Activated naive CD4-positive, alpha-beta T cell treated with anti-CD3 and anti-CD28 coated beads, Interleukin-2, amount 50 U/mL, for 72 hours (primary cell): ENCODE measurements at places on chromosomes 16 and 17. TPM values are rescaled to one million over a fixed set of nuclear protein-coding genes. Genes with fewer than 3 reads are reported as not detected.
A peak's percentile ranks its signal among the peaks of the same experiment; 100 is the strongest.

Gene NOG
- 15.7 TPM for total RNA-seq

Gene MYH2
- not detected for total RNA-seq

Gene SOCS1
- 123 TPM for total RNA-seq

Gene MSLN
- not detected for total RNA-seq

Gene WNT9B
- total RNA-seq: not detected

GRCh38 chr17:81044764-81045589 lies 10.0 kb downstream of the BAIAP2 start:
- DNase-seq: no peak

GRCh38 chr16:86775511-86775921 lies 197.2 kb downstream of the FOXL1 start:
- DNase-seq: no peak

DNA sequence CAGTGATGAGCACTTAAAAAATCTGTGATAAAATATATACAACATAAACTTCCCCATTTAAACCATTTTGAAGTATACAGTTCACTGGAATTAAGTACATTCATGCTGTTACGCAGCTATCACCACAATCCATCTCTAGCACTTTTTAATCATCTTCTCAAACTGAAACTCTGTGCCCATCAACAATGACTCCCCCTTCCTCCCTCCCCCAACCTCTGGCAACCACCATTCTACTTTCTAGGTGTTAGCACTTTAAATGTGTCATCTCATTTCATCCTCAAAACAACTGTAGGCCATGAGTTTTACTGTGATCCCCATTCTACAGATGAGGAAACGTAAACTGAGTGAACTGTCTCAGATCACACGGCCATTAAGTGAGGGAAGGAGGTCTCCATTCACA lies 13.8 kb upstream of the TMEM98 start:
- no peak for DNase-seq

- DNase-seq: no peak
Measured at GRCh38 chr16:84047206-84047605, 4.6 kb upstream of the SLC38A8 start.

GRCh38 chr17:45038728-45039634 lies 12.5 kb downstream of the DCAKD start:
- no peak for DNase-seq

DNA sequence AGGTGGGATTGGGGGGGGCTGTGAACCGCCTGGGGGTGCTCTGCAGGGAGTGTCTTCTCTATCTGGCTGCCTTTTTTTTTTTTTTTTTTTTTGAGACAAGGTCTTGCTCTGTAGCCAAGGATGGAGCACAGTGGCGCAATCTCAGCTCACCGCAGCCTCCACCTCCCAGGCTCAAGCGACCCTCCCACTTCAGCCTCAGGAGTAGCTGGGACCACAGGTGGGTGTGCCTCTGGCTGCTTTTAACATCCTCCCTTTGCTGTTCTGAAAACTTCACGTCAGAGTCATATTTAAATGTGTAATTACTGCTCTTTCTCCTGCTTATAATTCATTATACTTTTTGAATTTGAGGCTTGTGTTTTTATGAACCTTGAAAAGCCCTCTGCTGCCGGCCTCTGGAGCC lies 78.4 kb downstream of the ZNF778 start:
- no peak for DNase-seq

- peak; percentile 78 for DNase-seq
Measured at GRCh38 chr16:728131-728889, 1.4 kb downstream of the HAGHL start.

- DNase-seq: no peak
Measured at GRCh38 chr16:80680046-80680445, 124.4 kb downstream of the CDYL2 start.

GRCh38 chr16:58709333-58709732 lies 24.8 kb upstream of the SLC38A7 start:
- DNase-seq: no peak

DNA sequence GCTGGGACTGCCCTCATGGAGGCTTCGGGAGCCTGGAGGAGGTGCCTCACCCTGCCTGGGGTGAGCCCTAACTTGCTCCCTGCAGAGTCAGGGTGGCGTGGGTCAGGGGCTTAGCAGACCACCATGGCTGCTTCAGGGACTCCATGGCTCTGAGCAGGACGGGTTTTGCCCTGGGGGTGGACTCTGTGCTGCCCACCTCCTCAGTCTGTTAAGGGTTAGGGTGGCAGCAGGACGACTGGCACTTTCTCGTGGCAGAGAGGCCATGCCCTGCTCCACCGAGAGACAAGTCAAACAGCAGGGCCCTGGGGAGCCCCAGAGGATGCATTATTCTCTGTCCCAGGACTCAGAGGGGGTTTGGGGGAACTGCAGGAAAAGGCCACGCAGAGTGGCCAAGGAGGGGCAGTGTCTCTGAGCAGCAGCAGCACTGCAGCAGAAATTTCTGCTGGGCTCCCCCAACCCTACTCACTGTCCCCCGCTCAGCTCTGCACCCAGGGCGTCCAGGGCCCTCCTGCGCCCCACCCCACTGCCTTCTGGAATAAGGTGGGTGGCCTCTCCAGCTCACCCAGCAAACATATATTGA lies 1.8 kb upstream of the PRSS22 start:
- DNase-seq: no peak

GRCh38 chr16:56013962-56014552 lies 138.9 kb upstream of the CES5A start:
- DNase-seq: peak; percentile 40

DNA sequence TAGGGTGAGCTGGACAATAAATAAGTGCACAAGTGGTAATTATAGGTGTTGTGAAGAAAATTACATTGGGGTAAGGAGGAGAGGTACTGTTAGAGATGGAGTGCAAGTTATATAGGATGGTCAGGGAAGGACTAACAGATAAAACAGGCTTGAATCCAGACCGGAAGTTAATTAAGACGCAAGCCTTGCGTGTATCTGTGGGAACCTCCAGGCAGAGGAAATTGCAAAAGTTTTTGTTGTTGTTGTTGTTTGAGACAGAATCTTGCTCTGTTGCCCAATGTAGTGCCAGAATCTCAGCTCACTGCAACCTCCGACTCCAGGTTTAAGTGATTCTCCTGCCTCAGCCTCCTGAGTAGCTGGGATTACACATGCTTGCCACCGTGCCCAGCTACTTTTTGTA lies 2.4 kb upstream of the ZNF18 start:
- DNase-seq: no peak

- no peak for DNase-seq
Measured at GRCh38 chr17:32722733-32723132, 154.2 kb downstream of the MYO1D start.

DNA sequence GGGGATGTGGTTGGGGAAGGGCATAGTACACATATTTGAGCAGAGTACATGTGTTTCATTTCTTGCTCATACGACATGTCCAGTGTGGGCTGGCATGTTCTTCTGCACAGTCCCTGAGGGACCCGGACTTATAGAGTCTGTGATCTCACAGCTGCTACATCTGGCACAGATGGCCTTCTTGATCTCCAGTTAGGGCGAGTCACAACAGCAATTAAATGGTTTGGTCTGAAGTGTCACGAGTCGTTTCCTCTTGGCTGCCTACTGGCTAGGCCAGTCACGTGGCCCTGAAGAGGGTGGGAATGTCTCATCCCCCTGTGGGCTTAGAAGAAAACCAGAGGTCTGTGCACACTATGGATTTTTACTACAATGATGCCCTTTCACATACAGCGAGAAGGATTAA lies 443.6 kb downstream of the WWOX start:
- no peak for DNase-seq

DNA sequence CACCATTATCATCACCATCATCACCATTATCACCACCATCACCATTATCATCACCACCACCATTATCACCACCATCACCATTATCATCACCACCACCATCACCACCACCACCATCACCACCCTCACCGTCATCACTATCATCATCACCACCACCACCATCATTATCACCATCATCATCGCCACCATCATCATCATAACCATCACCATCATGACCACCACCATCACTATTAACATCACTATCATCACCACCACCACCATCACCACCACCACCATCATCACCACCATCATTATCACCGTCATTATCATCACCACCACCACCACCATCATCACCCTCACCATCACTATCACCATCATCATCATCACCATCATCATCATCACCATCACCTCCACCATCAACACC lies 9.1 kb downstream of the FOXL1 start:
- no peak for DNase-seq

- no peak for DNase-seq
Measured at GRCh38 chr16:85598141-85598540, 15.0 kb upstream of the GSE1 start.

GRCh38 chr16:81530296-81530721 lies 85.7 kb downstream of the CMIP start:
- no peak for DNase-seq

- DNase-seq: no peak
Measured at GRCh38 chr16:68035227-68035626, 12.1 kb downstream of the DUS2 start.

GRCh38 chr16:11681976-11682654 lies 13.9 kb downstream of the SNN start:
- DNase-seq: no peak

DNA sequence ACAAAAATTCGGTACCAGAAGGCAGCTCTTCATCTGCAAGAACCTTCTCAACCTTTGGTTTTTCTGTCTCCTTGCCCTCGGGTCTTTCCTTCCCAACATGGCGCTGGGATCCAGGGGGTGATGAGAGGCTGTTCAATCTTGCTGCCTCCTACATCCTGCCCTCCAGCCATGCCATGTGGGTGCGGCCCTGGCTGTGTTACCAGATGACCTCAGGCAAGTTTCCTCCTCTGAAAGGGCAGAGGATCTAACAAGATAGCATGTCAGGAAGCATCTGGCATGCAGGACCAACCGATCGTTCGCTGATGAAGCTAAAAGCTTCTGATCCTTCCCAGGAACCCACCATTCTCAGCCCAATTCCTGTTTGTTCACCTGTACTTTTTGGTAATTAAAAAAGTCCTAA lies 36.8 kb upstream of the BCAR1 start:
- no peak for DNase-seq

DNA sequence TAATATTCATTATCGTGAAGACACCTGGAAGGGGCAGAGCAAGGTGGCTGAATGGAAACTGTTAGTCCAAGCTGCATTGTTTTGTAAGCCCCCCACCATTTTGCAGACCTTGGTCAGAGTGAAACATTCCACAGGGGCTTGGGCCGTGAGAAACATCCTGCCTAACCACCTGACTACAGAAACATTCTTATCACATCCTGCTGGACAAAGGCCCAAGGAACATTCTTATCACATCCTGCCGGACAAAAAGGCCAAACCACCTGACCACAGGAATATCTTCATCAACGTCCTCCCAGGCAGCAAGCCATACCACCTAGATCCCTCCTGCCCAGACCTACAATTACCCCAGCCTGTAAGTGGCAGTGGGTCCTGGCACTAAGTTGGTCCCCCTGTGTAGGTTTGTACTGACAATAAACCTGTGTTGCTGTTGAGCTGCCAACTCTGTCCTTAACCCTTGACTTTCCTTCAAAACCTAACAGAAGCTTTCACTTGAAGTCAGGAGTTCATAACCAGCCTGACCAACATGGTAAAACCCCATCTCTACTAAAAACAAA lies 19.6 kb downstream of the ATF7IP2 start:
- no peak for DNase-seq

DNA sequence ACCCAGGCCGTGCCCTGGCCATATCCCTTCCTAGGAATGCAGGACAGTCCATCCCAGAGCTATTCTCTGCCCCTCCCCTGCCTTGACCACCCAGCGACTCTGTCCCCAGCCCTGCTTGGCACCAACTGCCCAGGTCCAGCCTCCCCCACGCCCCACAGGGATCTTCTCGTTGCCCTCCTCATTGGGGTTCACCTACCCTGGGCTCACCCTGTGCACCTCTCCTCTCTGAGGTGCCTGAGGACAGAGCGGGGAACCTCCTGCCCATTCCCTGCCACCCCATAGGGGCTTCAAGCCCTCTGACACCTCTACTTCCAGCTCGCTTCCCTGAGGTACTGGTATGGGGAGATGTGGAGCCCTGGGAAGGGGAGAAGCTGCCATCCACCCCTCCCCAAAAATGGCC lies 6.2 kb upstream of the MPP2 start:
- DNase-seq: no peak

DNA sequence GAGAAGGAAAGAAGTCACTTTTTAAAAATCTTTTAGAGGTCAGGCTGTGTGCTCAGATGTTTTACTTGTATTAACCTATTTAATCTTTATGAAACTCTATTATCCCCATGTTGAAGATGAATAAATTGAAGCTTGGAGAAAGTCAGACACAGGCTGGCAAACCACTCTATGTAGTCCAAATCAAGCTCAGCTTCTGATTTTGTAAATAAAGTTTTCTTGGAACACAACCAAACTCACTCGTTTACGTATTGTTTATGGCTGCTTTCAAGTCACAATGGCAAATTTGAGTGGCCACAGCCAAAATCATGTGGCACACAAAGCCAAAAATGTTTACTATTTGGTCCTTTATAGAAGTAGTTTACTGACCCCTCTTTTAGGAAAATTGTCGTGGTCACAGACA lies 596.0 kb upstream of the CDH11 start:
- DNase-seq: no peak

DNA sequence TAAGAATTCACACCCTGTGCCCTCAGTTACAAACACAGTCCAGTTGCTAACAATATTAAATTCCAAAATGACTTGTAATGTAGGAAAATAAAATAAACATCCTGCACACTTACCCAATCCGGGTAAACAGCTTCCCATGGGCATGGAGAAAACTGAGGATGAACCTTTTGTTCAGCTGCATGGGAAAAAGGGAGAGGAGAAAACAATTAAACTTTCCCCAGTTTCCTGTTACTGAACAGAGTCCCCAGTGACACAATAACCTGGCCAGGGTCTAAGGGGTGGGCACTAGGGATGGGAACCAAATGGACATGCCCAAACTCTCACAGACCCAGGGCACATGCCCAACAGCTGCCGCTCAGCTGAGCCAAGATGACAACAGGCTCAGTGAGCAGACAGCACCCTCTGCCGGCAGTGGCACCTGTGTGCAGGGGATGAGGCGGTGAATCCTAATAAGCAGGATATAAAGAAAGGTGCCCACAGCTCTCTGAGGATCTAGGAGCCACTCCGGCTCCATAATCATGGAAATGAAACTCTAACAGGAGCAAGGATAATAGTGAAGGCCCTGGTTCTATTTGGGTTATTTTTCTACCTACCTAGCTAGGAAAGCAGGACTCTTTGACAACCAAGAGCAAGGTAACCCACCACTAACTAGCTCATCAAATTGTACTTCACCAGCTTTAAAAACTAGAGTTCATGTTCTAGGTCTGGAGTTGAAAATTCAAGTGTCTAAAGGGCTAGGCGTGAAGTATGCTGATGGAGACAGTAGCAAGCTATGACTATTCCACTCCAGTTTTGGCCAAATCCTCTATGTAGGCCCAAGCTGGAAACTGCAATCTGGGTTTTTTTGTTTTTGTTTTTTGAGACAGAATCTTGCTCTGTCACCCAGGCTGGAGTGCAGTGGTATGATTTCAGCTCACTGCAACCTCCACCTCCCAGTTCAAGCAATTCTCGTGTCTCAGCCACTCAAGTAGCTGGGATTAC lies 58.8 kb downstream of the SMG6 start:
- peak; percentile 85 for DNase-seq
